Astrocyte of the cerebellum (primary cell): ENCODE measurements at places on chromosomes 7 and 10.

GRCh38 chr7:134060874-134061273 lies 66.3 kb upstream of the LRGUK start:
- no peak for DNase-seq

GRCh38 chr10:79463578-79464496 lies 18.4 kb upstream of the ZCCHC24 start:
- no peak for DNase-seq

GRCh38 chr7:101964680-101965452 lies 147.4 kb downstream of the CUX1 start:
- DNase-seq, result no peak

DNA sequence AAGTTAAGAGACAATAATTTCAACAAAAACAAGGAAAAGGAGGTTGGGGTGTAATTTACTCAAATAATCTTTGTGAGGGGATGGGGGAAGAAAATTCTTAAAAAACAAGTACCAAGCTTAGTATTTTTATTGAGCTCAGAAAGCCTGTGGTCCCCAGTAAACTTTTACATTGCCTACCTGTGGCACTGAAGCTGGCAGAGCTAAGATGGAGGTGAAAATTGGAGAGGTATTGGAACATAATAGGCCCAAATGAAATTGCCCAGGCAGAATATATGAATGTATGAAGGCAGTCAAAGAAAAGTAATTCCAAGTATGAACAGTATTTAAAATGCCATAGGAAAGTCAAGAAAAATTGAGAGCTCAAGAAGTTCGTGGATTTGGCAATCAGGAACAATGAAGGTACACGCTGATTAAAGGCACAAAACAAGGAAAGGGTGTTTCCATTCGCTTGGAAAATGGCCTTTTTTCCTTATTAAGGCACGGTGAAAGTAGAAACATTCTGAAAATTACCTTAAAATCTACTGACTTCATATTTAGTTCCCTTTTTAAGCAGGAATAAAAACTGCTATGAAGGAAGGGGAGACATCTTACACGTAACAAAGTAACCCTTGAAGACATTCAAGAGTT lies 3.4 kb upstream of the KMT2E start:
- no peak for DNase-seq

DNA sequence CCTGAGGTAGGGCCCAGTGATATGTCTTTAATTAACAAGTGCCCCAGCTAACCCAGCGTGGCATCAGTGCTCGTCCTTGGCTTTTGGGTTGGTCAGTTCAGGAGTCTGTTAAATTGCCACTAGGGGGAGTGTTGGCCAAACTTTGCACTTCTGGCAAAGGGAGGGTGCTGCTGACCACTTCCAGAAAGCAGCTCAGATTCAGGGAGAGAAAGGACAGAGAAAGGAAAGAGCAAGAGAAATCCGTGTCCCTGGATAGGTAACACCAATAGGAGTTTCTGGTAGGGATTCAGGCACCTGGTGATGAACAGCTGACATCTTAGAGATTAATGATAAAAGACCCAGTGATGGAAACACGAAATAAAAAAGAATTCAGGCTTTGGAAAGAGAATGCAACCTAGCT lies 243.1 kb upstream of the AOAH start:
- DNase-seq, result peak; percentile 72

DNA sequence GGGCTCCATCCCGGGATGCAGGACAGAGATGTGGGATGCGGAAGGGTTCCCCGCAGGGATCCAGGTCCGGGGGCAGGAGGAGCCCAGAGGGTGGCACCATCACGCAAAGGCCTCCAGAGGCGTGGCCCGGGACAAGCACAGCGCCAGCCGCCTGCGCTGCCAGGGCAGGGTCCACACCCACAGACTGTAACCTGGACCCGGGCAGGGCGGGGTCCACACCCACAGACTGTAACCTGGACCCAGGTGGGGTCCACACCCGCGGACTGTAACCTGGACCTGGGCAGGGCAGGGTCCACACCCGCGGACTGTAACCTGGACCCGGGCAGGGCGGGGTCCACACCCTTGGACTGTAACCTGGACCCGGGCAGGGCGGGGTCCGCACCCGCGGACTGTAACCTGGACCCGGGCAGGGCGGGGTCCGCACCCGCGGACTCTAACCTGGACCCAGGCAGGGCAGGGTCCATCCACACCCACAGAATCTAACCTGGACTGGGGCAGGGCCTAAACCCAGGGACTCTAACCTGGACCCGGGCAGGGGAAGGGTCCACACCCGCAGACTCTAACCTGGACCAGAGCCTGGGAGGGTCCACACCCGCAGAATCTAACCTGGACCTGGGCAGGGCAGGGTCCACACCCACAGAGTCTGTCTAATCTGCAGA lies 37.5 kb upstream of the SUN1 start:
- no peak for DNase-seq
